Natural killer cell (primary cell): ENCODE measurements at places on chromosomes 13 and 19. TPM values are rescaled to one million over a fixed set of nuclear protein-coding genes. Genes with fewer than 3 reads are reported as not detected.

- H3K27ac ChIP-seq = no peak overlapping the region
- H3K27me3 ChIP-seq = no peaks in the 10 kb centered on the region
- DNase-seq = no peak
- no peak overlapping the region for H3K4me3 ChIP-seq
- H3K4me1 ChIP-seq = no peaks in the 10 kb centered on the region
Measured at GRCh38 chr13:59476366-59476765, 687.4 kb downstream of the DIAPH3 start.

DNA sequence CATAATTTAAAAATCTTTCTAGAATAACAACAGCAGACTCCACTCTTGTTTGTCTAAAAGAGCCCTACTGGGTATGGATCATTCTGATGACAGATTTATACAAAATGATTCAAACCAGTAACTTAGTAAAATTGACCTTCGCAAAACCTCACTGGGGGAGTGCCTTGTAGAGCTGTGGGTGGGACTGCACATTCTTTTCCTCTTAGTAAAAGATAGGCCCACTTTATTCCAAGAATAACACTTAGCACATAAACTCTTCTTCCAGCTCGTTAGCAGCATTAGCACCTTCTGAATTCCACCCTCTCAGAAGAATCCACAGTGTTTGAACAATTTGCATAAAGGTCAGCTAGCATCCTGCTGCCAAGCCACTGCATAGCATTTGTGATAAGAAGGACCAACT lies 106.8 kb downstream of the STOML3 start:
- no peaks in the 10 kb centered on the region for H3K27me3 ChIP-seq
- no peaks in the 10 kb centered on the region for H3K36me3 ChIP-seq
- no peak overlapping the region for H3K27ac ChIP-seq
- DNase-seq = no peak
- H3K4me1 ChIP-seq = no peaks in the 10 kb centered on the region
- no peak overlapping the region for H3K4me3 ChIP-seq

DNA sequence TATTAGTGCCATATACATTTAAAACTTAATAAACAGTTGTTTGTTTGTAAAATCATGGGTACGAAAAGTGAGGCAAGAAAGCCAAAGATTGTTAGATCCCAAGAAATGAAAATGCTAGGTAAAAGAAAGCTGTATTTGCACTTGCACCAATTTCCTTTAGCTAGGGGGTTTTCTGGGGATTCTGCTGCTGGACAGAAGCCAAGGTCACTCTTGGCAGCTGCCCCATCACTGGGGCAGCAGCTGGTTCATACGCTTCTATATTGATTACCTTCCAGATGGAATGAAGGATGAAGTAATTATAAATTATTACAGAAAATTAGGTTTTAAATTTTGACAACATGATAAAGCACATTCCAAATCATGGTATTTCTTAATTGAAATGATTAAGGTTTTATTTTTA lies 127.4 kb downstream of the SLITRK5 start:
- H3K4me3 ChIP-seq = no peak overlapping the region
- no peak overlapping the region for H3K27ac ChIP-seq
- no peaks in the 10 kb centered on the region for H3K36me3 ChIP-seq
- H3K27me3 ChIP-seq = no peaks in the 10 kb centered on the region

KLK6 gene
- total RNA-seq = not detected

YJU2 gene
- total RNA-seq = 38.5 TPM
